CD4-positive, alpha-beta T cell (primary cell): ENCODE measurements at places on chromosomes 6 and 20.

DNA sequence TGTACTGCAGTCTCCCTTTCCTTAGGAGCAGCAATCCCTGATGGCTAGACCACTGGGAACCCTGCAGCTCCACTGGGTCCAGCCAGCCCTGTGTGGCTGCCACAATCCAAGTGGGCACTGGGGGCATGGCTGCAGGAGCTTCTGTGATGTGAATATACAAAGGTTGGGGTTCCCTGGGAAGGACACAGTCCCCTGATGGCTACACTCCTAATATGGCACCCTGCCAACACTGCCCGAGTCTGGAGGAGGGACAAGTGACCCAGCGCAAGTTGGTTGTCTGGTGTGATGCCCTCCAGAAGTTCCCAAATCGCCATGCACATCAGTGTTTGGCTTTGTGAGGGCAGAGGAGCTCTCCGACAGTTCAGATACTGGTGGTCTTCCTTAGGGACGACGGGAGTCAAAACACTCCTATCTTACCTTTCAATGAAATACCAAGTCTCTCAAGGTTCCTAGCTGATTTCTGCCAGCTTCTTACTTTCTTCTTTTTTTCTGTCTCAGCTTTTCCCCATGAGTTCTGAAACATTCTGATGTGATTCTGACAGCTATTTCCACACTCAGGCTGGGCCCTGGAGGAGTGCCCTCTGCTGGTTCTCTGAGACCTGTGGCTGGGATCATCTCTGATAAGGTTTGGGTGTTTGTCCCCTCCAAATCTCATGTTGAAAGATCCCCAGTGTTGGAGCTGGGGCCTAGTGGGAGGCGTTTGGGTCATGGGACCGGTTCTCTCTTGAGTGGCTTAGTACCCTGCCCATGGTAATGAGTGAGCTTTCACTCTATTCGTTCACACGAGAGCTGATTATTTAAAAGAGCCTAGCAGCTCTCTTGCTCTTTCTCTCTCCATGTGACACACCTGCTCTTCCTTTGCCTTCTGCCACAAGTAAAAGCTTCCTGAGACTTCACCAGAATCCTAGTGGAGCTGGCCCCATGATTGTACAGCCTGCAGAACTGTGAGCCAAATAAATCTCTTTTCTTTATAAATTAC lies 15.5 kb upstream of the ZFP57 start:
- no peak for DNase-seq

- peak; percentile 44 for DNase-seq
Observed at GRCh38 chr6:42387336-42387735, 64.4 kb downstream of the TRERF1 start.

GRCh38 chr6:166313255-166314070 lies 5.3 kb upstream of the PRR18 start:
- DNase-seq, result peak; percentile 53

- no peak for DNase-seq
Observed at GRCh38 chr20:52168116-52168515, 23.5 kb downstream of the ZFP64 start.

- DNase-seq, result no peak
Observed at GRCh38 chr6:119495230-119495683, 145.7 kb upstream of the MAN1A1 start.

- no peak for DNase-seq
Observed at GRCh38 chr6:169398342-169399105, 144.9 kb upstream of the THBS2 start.

GRCh38 chr6:29295623-29296022 lies 5.9 kb upstream of the OR14J1 start:
- DNase-seq, result no peak

GRCh38 chr20:24577271-24577909 lies 108.0 kb downstream of the SYNDIG1 start:
- DNase-seq, result no peak

GRCh38 chr6:141486942-141487341 lies 645.8 kb upstream of the GJE1 start:
- no peak for DNase-seq

DNA sequence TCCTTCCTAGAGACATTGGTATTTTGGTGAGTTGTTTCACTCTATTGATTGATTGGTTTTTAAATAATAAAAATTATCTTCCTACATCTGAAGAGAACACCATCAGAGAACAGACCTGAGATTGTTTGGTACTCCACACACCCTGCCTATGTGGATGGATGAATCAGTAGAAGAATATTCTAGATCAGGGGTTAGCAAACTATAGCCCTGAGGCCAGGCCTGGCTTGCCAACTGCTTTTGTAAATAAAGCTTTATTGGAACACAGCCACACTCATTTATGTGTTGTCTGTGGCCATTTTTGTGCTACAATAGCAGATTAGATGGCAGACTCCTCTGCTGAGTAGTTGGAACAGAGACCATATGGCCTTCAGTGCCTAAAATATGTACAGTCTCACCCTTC lies 139.6 kb upstream of the INSM1 start:
- DNase-seq, result no peak

GRCh38 chr6:27312146-27312949 lies at the start of gene POM121L2:
Gene POM121L2, minus strand, starts transcription at chr6:27312273. Its CDS starts 103 bp downstream, at chr6:27312170.
- peak; percentile 81 for DNase-seq

- no peak for DNase-seq
Observed at GRCh38 chr20:44610313-44610962, 28.1 kb downstream of the PKIG start.

GRCh38 chr6:84652356-84653026 lies 111.9 kb downstream of the TBX18 start:
- no peak for DNase-seq

GRCh38 chr6:140663772-140664171 lies 1289.3 kb upstream of the CITED2 start:
- DNase-seq, result no peak

DNA sequence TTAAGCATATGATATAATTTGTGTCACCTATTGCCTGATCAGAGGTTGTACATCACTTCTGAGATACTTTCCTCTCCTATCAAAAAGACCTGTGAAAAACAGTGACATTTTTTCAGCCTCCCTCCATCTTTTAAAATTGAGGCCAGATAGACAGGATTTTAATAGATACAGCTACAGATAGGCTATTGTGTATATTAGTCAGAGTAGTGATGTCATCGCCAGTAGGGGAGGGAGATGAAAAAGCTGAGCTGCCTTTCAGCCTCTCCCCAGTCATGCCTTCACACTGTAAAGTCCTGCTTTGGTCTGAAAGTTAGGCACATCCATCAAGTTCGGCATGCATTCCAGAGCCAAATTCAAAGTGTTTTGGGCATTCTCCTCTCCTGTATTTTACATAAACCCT lies 7.9 kb upstream of the PABPC1L start:
- no peak for DNase-seq

GRCh38 chr20:38867062-38867359 lies 59.2 kb upstream of the FAM83D start:
- no peak for DNase-seq

- DNase-seq, result no peak
Observed at GRCh38 chr6:36227379-36228228, 31.1 kb downstream of the BRPF3 start.

DNA sequence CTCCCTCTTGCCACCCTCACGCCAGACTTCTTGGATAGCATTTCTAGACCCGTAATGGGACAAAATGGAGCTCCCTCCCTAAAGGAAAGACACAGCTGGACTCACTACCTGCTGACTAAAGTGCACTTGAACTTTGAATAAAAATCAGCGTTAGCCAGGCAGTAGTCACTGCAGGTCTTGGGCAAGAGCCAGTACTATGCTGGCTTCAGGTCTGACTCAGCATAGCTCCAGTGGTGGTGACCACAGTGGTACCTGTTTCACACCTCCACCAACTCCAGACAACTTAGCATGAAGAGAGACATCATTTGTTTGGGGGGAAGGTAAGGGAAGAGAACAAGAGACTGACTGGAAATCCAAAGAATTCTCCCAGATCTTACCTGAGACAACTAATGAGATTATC lies 906.8 kb downstream of the GRIK2 start:
- DNase-seq, result no peak
